ENCODE measurements at places on chromosomes 11 and 22.

GRCh38 chr11:7498193-7498592 lies 12.9 kb downstream of the OLFML1 start:
- no peak for DNase-seq

- DNase-seq = no peak
Measured at GRCh38 chr11:862081-862661, 19.5 kb downstream of the TSPAN4 start.

GRCh38 chr11:70421123-70421522 lies 22.8 kb downstream of the CTTN start:
- DNase-seq = no peak

GRCh38 chr11:101803651-101804050 lies 111.2 kb upstream of the CEP126 start:
- peak; percentile 25 for DNase-seq

DNA sequence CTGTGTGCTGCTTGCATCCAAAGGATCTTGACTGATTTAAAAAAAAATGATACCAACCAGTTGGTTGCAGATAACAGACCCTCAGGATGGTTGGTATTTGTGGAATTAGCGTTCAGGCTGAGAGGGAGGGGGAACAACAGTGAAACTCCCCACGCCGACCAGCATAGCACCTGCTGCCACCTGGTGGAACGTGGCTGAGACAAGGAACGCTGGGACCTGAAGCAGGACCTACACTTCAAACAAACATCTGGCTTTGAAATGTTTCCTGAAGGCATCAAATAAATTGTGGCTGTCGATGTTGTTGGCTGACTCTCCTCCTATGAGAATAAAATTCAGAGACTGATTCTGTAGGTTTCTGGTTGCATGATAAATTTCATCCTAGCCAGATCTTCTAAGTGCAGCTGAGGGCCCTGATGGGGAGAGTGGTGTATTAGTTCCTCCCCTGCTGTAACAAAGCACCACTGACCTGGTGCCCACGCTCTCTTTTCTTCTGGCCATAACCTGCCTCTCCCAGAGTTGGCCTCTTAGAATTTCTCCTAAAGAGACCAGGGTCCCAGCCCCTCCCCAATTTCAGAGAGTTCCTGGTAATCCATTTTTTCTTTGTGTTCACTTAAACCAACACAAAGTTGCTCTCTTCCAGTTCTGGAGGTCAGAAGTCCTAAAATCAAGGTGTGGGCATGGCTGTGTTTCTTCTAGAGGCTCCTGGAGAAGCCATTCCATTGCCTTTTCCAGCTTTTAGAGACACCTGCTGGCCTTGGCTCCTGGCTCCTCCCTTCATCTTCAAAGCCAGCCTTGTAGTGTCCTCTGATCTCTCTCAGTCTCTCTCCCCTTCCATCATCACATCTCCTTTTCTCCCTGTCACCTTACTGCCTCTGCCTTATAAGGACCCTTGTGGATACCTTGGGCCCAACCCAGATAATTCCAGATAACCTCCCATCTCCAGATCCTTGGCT lies 17.3 kb downstream of the APOL2 start:
- peak; percentile 35 for DNase-seq
